ENCODE measurements at places on chromosomes 4 and X.

DNA sequence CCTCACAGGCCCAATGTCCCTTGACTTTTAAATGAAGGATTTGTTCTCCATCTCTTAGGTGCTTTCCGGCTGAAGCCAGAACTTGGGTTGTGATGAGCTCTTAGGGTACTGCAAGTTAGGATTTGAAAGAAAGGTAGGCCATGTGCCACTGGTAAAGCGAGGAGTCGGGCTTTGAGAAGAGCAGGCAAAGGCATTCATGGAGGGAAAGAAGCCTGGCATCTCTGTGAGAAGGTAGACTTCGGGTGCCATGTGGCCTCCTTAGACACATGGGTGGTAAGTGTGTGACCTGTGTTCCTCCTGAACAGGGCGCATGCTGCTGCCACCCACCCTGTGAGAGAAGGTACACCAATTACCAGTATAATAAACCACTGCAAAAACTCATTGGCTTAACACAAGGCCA, 102.9 kb downstream of the GATB start:
- DNase-seq, result no peak

- no peak for DNase-seq
These were observed 1180.9 kb upstream of the ADGRL3 start for GRCh38 chr4:60019180-60019579.

DNA sequence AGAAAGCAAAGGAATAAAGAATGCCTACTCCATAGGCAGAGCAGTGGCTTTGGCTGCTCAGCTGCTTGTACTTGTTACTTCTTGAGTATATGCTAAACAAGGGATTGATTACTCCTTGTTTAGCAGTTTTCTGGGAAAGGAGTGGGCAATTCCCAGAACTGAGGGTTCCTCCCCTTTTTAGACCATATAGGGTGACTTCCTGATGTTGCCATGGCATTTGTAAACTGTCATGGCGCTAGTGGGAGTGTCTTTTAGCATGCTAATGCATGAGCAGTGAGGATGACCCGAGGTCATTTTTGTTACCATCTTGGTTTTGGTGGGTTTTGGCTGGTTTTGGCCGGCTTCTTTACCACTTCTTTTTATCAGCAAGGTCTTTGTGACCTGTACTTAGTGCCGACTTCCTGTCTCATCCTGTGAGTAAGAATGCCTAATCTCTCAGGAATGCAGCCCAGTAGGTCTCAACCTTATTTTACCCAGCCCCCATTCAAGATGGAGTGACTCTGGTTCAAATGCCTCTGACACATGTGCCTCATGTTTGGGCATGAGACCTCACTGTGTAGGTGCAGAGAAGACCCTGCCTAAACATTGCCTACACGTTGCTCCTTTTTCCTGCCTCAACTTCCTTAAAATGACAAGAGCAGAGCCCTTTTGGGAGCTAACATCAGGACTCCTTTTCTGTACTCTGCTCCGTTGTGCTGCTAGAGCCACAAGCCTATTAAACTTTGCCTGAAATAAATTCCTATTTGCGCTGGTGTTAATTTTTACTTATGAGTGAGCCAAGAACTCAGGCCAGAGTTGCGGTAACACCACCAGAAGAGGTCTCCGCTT, 21.0 kb upstream of the UBA6 start:
- DNase-seq, result peak; percentile 78

GRCh38 chr4:21819086-21819485, 129.5 kb downstream of the KCNIP4 start:
- DNase-seq, result no peak

DNA sequence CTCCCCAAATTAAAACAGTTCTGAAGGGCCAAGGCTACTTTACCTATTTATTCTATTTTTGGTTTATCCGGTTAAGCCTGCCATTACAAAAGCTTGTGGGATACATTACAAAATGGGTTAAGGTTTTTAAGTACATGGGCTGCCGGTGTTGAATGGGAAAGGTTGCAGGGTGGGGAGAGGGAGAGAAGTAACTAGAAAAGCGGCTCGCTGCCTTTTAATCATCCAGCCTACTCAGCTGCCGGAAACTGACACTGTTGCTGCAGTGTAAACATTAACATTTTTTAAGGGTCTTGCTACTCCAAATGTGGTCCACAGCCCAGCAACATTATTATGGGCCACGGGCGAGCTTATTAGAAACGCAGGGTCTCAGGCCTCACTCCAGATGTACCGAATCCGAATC, 1.5 kb upstream of the IL1RAPL1 start:
- no peak for DNase-seq

DNA sequence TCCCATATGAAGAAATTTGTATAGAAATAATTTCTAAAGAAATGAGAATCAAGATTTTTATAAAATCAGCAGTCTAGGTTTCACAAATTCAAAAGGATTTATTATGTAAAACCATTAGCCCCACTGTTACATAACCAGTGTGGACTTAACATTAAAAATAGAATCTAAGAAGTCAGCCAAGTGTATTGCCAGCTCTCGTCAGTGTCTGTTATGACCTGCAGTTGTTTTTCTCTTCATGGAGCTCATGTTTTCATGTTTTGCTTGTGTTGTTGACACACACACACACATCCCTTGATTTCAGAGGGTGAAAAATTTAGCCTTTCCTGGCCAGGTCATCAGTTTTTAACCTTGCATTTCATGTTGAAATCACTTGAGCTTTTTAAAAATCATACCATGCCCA, 39.5 kb downstream of the USP38 start:
- no peak for DNase-seq

DNA sequence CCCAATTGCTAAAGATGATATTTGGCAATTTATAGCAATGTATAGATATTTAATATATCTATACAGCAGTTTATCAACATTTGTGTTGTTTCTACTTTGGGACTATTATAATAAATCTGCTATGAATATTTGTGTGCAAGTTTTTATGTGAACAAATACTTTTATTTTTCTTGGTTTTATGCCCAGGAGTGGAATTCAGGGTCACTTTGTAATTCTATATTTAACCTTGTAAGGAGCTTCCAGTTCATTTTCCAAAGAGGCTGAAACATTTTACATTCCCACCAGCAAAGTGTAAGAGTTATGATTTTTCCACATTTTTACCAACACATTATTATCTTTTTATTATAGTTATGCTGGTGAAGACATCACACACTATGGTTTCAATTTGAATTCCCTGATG, 801.3 kb downstream of the PCDH18 start:
- DNase-seq, result no peak

GRCh38 chrX:13397878-13398818, 78.3 kb upstream of the ATXN3L start:
- peak; percentile 100 for DNase-seq

DNA sequence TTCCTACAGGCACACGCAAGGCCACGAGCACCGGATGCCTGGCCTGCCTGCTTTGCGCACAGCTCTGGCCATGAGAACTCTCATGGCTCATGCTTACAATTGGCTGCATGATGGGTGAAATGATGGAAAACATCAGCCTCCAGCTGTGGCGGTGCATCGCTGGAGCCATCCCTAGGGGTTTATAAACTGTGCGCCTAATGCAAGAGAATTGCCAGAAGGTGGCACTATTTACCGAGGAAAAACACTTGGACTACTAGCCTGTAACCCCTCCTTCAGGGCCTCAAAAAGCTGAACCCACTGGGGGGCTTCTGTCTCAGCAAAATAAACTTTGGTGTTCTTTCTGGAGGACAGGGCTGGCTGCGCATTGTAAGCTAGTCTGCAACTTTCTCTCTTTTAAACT, 51.9 kb downstream of the PHKA2 start:
- peak; percentile 30 for DNase-seq

DNA sequence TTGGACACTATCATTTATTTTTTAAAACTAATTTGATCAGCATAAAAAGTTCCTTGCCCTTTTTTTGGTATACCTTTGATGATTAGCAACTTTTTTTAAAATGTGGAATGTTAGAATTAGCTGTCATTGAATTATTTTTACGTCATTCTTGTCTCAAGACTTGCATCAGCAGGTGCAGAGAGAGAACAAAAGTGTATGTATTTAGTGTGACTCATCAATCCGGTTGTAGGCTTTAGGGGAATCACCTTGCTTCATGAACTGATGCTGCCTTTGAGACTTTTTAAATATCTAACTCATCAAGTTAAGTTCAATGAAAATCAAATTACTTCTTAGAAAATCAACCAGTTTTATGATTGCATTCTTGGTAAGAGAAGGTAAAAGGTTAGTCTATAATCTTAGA, 125.1 kb downstream of the ARX start:
- no peak for DNase-seq

- no peak for DNase-seq
These were observed 1535.4 kb upstream of the ADGRL3 start for GRCh38 chr4:59664771-59665170.

DNA sequence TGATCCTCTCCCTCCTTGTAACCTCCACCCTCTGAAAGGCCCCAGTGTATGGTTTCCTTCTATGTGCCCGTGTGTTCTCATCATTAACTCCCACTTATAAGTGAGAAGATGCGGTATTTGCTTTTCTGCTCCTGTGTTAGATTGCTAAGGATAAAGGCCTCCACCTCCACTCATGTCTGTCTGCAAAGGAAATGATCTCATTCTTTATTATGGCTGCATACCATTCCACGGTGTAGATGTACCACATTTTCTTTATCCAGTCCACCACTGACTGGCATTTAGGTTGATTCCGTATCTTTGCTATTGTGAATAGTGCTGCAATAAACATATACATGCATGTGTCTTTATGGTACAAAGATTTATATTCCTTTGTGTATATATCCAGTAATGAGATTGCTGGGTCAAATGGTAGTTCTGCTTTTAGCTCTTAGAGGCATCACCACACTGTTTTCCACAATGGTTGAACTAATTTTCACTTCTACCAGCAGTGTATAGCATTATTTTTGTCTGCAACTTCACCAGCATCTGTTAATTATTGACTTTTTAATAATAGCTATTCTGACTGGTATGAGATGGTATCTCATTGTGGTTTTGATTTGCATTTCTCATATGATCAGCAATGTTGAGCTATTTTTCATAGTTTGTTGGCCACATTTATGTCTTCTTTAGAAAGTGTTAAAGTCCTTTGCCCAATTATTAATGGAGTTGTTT, 1030.9 kb downstream of the FSTL5 start:
- no peak for DNase-seq

DNA sequence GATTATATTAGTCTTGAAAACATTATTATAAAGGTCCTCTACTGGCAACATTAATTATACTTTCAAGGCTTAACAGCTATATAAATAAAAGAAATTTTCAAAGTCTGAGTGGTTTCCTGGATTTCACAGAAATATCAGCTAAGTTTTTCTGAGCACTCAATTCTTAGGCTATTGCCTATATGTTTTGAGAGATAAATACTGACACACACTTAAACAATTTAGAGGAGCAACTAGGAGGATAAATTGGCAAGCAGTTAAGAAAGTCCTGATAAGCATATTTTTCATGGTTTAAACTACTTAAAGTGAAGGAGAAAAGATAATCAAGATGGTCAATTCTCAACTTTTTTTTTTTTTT, 2.7 kb upstream of the MGARP start:
- DNase-seq, result peak; percentile 68

DNA sequence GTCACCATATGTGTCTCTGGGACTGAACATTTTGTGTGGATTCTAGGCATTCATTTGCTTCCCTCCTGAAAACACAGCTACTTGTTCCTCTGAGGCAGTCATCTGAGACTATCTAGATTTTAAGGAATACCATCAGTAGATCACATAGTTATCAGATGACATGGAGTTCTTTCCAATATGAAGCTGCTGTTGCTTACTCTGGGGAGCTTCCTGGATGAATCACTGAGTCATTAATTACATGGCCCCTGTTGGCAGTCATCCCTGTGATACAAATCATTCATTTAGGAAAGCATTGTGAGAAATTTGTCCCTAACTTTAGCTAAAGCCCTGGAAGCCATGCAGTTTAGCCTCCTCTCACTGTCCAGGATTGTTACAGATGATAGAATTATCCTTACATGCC, 98.2 kb upstream of the ARSJ start:
- peak; percentile 92 for DNase-seq

- DNase-seq, result peak; percentile 45
These were observed at the start of gene HSPA4L for GRCh38 chr4:127782275-127783025. Gene HSPA4L (plus strand): TSS chr4:127782322. CDS start chr4:127782551, 229 bp downstream.

DNA sequence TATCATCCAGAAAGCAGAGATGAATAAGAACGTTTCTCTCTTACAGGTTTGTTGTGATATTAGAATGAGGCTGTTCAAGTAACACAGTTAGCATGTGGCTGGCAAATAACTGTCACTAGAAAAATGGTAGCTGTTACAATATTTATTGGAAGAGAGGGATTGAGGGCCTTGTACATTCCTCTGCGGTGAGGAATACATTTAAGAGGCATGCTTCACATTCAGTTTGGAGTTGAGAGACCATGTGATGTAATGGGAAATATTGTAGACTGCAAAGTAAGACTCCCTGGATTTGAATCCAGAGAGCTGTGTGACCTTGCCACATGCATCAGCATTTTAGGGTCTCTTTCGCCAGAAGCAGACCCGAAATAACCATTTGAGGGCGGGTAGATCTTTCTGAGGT, 104.8 kb upstream of the KIT start:
- peak; percentile 70 for DNase-seq

DNA sequence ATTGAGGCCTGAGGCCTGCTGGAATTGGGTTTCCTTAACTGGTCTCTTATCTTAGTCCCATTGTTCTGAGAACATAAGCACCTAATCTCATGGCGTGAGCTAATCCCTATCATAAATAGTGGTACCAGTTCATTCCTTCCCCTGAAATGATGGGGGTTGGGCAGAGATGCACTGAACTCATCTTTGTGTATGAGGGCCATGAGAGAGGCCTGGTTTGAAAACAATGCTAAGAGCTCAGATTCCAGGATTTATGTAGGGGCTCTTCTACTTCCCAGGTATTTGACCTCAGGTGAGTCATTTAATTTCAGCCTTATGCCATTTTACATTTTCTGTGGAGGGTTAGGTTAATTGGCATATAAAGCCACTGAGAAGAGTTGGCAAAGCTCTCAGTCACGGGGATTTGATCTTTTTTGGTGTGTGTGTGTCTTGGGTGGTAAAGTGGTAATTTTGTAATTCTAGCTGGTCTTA, 4.4 kb downstream of the RBM3 start:
- no peak for DNase-seq

DNA sequence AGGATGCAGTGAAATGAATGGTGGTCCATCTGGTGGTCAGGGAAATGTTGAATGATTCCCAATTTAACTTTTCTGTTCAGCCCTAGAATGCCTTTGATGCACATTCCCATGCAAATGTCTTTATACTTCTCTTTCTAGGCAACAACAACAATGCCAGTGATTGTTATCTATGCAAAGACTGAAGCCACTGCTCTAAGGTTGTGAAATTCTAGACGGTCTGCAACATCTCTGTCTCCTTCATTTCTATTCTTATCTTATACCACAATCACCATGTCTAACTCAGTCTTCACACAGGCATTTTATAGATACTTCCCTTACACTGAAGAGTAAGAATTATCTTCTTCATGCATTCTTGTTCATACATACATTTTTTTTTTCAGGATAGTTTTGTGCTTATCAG, 84.5 kb downstream of the HPGD start:
- DNase-seq, result no peak

DNA sequence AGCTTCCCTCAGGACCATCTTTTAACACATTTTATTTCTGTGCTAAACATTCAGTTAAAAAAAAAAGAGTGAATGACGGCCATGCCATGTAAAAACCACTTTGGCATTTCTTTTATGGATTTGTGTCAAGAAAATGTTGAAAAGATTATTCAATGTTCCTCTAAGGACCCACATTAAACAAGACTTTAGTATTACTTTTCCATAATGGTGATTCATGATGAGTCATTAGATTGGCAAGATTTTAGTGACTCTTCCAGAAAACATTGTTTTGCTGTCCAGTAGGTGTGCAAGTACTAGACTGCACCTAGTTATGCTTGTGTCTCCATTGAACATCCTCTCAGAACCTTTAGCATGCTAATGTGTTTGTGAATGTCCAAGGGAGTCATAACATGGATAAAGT, 748.6 kb downstream of the STPG2 start:
- DNase-seq, result no peak

GRCh38 chr4:105911426-105911825, 16.2 kb downstream of the NPNT start:
- no peak for DNase-seq
